ENCODE measurements at places on chromosomes 12 and 14.

GRCh38 chr12:57107456-57108155 lies 3.6 kb downstream of the STAT6 start:
- no peak for DNase-seq

DNA sequence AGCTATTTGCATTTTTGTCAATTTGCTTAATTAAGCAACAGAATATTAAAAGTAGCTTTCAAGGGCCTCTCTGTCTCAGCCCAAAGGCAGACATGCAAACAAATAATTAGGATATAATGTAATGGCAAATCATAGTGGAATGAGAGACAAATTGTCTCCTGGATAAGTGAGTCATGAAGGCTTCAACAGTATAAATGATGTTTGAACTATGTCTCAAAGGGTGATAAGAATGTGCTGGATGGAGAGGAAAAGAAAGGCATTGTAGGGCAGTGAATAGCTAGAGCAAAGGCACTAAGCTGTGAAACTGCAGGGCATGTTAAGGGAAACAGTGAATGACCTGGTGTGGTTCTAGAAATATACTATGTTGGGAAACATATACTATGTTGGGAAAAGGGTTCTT lies 53.5 kb upstream of the PPP1R12A start:
- no peak for DNase-seq

- no peak for DNase-seq
Measured at GRCh38 chr12:106267535-106267934, 19.7 kb upstream of the CKAP4 start.

DNA sequence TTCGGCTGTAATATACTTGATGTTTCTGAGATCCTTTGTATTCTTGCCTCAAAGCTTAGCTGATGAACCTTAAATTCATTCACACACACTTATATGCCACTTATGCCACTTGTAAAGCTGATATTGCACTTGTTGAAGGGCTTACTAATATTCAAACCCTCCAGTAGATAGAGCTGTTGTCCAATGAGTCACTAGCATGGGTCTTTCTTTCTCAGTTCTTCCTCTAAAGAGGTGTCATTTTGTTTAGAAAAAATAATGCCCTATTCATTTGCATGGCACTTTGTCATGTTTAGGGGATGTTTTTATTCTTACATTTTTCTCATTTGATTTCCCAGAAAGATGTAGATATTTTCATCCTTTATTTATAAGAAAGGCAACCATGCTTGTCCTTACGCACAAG lies 56.4 kb downstream of the MON2 start:
- no peak for DNase-seq

- no peak for DNase-seq
Measured at GRCh38 chr12:104207416-104208205, 8.0 kb upstream of the TXNRD1 start.

GRCh38 chr14:92675976-92676375 lies 72.5 kb downstream of the LGMN start:
- no peak for DNase-seq

DNA sequence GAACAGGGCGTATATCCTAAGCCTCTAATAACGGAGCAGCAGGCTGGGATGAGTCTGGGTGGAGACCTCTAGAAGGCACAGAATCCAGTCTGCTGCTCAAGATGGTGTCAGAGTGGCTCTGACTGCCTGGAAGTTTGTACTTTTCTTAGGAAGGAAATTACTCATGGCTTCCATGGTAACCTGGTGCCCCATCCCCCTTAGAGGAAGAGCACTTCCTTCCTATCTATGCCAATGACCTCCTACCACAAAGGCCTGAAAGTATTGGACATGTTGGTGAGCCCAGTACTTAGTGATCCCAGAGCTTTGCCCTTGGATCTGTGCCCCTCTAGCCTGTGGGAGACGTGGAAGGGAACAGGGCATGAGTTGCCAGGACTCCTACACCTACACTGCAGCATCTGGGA lies 1.5 kb downstream of the BATF start:
- DNase-seq = no peak

GRCh38 chr14:103444837-103445524 lies 59.8 kb downstream of the MARK3 start:
- DNase-seq = no peak

DNA sequence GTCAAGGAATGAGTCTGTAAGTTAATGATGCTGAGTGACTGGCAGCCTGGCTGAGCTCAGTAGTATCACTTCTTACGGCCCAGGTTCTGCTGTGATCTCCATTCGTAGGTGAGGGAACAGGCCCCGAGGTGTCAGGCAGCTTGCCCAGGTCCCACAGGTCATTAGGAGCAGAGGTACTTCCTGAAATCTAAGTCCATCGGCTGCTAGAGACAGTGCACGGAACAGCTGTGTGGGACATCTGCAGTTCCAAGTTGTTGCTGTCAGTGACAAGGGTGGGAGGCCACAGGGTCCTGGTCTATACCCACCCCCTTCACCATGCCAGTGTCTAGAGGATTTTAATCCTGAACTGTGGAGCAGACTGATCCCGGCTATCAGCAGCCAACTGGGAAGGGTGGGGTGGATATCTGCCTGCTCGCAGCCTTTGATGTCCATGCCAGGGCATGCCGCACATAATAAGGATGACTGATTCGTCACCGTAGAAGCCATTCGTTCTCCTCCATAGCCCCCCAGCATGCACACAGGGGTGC lies 82.3 kb upstream of the RIN3 start:
- no peak for DNase-seq

DNA sequence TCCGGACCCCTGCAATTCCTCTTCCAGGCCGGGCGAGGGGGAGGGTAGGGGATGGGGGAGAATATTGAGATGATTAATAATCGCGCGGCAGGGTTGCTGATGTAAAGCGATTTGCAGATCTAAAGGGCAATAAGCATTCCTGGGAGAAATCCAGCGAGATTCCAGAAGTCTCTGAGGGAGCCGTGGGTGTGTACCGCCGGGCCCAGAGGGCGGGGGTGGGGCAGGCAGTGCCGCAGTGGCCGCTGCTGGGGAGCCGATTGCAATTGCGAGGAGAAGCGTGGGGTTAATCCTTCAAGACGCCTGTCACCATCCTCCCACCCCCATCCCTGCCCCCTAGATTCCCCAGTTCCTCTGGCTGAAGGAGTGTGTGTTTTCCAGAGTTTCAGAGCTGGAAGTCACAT lies 16.4 kb downstream of the FOS start:
- no peak for DNase-seq

- DNase-seq = no peak
Measured at GRCh38 chr12:10130042-10130441, at the start of gene CLEC7A. TSS of gene CLEC7A (minus strand) at chr12:10130199. CDS start at chr12:10130082, 117 bp downstream.

DNA sequence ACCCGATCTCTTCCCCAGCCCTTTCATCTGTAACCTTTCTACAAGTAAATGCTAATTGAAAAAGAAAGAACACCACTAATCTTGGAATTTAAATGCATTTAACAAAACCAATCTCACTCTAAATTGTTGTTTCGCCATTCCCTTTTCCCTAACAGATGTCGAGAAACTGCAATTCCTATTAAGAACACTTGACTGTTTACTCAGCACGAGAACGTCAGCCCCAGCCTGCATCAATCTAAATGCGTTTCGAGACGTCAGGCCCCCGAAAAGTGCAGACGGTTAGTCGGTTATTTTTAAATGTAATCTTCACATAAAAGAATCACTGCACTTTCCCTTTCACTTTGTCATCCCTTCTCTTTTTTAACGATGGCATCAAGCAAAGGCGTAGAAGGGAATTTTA lies 837.6 kb downstream of the VRK1 start:
- DNase-seq = no peak

DNA sequence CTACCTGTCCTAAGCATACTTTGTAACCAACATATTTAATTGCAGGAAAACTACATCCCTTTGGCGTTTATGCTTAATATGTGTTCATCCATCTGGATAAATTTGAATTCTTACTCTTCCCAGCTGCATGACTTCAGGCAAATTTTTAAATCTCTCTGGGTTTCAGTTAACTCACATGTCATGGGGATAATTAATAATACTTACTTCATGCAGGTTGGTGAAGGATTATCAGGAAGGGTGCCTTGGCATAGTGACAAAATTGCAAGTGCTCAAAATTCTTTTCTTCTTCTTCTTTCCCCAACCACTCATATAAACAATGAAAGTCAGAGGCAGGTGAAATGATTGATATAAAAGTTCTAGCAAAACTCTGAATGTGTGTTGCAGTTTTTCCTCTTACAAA lies 15.9 kb downstream of the SYT10 start:
- DNase-seq = no peak

- no peak for DNase-seq
Measured at GRCh38 chr12:40788276-40788675, 96.0 kb downstream of the CNTN1 start.

DNA sequence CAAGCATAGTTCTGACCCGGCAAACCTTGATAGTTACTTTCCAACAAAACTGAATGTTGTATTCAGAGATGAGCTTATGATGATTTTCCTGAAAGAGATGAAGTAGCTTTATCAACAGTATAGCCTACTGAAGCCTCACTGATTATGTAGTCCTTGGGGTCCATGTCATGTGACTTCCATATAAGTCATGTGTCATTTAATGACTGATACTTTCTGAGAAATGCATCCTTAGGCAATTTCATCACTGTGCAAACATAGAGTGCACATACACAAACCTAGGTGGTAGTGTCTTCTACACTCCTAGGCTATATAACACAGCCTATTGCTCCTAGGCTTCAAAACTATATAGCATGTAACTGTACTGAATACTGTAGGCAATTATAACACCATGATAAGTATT lies 28.5 kb upstream of the TUBA1C start:
- no peak for DNase-seq

DNA sequence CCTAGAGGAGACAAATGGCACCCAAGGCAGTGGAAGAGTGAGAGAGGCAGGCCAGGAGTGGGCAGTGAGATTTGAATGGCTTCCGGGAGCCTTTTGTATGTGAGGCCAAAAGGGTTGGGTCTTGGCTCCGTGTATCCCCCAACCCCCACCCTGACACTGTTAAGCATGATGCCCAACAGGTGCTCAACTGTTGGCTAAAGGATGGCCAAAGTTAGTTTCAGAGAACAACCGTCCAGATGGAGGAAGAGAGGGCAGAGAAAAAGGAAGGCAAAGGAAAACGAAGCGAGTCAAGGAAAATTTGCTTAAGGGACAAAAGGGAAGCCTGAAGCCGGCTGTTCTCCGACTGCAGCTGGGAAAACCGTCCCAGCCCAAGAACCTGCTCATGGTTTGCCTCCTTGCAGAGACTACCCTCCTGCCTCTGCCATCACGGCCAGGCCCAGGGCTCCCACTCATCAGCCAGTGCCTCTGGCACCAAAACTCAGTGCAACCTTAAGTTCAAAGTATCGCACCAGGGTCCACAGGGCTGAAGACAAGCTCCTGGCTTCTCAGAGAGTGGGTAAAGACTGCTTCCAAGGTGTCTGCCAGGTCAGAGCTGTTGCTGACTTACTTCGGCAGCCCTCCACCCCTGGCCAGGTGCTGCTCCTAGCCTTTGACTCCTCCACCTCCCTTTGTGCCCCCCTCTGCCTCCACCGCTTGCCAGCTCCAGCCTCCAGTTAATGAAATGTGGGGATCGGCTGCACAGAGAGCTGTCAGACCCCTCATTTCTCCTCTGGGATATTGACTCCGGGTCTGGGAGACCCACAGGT lies 4.2 kb upstream of the C1QL4 start:
- DNase-seq = no peak

DNA sequence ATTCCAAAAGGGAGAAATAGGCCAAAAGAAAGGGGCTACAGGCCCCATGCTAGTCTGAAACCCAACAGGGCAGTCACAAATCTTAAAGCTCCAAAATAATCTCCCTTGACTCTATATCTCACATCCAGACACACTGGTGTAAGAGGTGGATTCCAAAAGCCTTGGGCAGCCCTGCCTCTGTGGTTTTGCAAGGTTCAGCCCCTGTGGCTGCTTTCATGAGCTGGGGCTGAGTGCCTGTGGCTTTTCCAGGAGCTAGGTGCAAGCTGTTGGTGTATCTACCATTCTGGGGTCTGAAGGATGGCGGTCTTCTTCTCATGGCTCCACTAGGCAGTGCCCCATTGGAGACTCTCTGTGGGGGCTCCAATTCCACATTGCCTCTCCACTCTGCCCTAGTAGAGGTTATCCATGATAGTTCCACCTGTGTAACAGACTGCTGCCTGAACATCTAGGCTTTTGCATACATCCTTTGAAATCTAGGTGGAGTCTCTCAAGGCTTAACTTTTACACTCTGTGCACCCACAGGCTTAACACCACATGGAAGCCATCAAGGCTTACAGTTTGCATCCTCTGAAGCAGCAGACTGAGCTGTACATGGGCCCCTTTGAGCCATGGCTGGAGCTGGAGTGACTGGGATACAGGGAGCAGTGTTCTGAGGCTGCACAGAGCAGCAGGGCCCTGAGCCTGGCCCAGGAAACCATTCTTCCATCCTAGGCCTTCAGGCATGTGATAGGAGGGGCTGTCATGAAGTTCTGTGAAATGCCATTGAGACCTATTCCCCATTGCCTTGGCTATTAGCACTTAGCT lies 66.5 kb upstream of the ABCD2 start:
- DNase-seq = no peak

GRCh38 chr14:74528406-74528805 lies 34.8 kb downstream of the ISCA2 start:
- DNase-seq = no peak

- DNase-seq = no peak
Measured at GRCh38 chr14:92890830-92891588, 31.9 kb upstream of the CHGA start.

DNA sequence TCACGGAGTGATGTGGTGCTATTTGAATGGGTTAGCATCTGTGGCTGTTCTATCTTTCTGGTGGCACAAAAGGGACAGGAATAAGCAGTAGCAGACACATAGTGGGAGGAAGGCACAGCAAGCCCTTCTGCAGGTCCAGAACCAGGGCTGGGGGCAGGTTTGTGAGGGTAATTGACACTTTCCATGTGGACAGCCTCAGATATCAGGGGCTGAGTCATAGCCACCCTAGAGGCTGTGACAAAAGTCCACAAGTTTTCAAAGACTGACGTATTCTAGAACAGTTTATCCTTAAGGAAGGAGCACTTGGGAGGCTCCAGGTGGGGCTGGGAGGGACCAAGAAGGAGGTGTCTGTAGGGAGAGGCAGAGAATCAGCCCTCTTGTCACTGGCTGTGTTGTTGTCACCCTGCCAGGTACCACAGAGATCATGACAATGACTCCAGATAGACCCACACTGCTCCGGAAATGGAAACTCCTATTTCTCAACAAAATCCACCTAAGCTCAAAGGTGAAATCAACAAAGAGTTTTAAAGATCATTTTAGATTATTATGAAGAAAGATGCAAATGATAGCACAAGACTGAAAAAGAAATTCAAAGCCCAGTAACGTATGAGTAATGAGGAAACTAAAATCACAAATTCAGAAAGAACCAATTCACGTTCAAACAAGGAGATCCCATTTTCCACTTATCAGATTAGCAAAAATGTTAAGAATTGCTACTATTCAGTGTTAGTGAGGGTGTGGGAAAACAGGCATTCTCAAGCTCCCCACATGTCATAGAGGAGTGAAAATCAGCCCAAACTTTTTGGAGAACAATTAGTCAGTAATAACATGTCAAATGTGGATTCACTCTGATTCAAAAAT lies 48.3 kb downstream of the NFKBIA start:
- DNase-seq = peak; percentile 51

- DNase-seq = no peak
Measured at GRCh38 chr14:78764240-78764639, 594.1 kb downstream of the NRXN3 start.
